ENCODE measurements at places on chromosomes 6 and 20. TPM values are rescaled to one million over a fixed set of nuclear protein-coding genes. Genes with fewer than 3 reads are reported as not detected.

The MRPS26 gene
- total RNA-seq, result 53.3 TPM

The ESF1 gene
- 9.0 TPM for total RNA-seq

The CD109 gene
- 27.5 TPM for total RNA-seq

The ADAM33 gene
- total RNA-seq, result 24.3 TPM

The SEL1L2 gene
- not detected for total RNA-seq

The LTA gene
- not detected for total RNA-seq

The PIGU gene
- 21.7 TPM for total RNA-seq

The ZKSCAN3 gene
- total RNA-seq, result 3.6 TPM

The KIF13A gene
- 73.0 TPM for total RNA-seq

The TPD52L1 gene
- total RNA-seq, result 180 TPM

The ARG1 gene
- total RNA-seq, result 80.7 TPM

The CCM2L gene
- 1.3 TPM for total RNA-seq

The LATS1 gene
- 41.2 TPM for total RNA-seq

The SLC17A2 gene
- total RNA-seq, result not detected

The IL20RA gene
- total RNA-seq, result 72.8 TPM

The MCHR2 gene
- not detected for total RNA-seq

The PPP2R5D gene
- 38.6 TPM for total RNA-seq

The ECT2L gene
- total RNA-seq, result 0.13 TPM

The NPEPL1 gene
- total RNA-seq, result 30.3 TPM

The CFAP61 gene
- total RNA-seq, result 0.80 TPM

The SRMS gene
- total RNA-seq, result not detected

The SIRPB2 gene
- total RNA-seq, result 3.9 TPM

The ESR1 gene
- 2.5 TPM for total RNA-seq

The GPX6 gene
- total RNA-seq, result not detected

The ZBP1 gene
- not detected for total RNA-seq

The GPR63 gene
- 0.49 TPM for total RNA-seq

The POPDC3 gene
- total RNA-seq, result not detected

The ADGRF5 gene
- total RNA-seq, result 4.7 TPM

The C20orf144 gene
- not detected for total RNA-seq

The SLC35F1 gene
- total RNA-seq, result 0.34 TPM

The C6orf58 gene
- not detected for total RNA-seq

The TFAP2B gene
- 8.6 TPM for total RNA-seq

The VEGFA gene
- 25.4 TPM for total RNA-seq

The EPPIN gene
- not detected for total RNA-seq

The C6orf52 gene
- not detected for total RNA-seq

The TNF gene
- total RNA-seq, result 6.4 TPM

The LCA5 gene
- total RNA-seq, result 0.95 TPM

The HRH3 gene
- not detected for total RNA-seq

The CLVS2 gene
- total RNA-seq, result 0.44 TPM

The TFB1M gene
- total RNA-seq, result 18.0 TPM

The SMOC2 gene
- total RNA-seq, result 16.2 TPM

The C6orf163 gene
- 1.9 TPM for total RNA-seq

The SLC16A10 gene
- total RNA-seq, result 73.5 TPM

All from suprapubic skin (tissue), 4 donors.